ENCODE measurements at places on chromosomes 13 and 19.

GRCh38 chr13:34310539-34310938 lies 492.6 kb downstream of the RFC3 start:
- DNase-seq = no peak

DNA sequence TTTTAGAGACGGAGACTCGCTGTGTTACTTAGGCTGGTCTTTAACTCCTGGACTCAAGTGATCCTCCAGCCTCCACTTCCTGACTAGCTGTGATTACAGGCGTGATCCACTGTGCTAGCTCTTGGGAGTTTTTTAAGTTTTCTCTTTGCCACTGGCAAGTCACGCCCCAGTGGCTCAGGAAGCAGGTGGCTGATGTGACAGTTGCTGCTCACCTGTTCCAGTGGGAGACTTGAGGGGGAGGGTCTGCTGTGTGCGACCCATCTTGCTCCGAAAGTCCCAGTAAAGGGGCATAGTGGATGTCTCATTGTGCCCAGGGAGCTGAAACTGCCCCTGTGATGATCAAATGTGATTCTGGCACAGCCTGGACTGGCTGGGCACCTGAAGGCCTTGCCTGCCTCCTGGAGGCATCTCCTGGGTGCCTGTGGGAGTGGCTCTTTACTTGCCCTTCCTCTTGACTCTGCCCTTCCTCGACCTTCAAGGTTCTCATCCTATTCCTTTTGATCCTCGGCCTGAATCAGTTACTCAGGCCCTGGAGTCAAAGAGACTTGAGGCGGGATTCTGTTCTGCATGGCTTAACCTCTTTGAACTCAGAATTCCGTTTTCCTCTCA lies 7.8 kb downstream of the SMARCA4 start:
- no peak for DNase-seq

DNA sequence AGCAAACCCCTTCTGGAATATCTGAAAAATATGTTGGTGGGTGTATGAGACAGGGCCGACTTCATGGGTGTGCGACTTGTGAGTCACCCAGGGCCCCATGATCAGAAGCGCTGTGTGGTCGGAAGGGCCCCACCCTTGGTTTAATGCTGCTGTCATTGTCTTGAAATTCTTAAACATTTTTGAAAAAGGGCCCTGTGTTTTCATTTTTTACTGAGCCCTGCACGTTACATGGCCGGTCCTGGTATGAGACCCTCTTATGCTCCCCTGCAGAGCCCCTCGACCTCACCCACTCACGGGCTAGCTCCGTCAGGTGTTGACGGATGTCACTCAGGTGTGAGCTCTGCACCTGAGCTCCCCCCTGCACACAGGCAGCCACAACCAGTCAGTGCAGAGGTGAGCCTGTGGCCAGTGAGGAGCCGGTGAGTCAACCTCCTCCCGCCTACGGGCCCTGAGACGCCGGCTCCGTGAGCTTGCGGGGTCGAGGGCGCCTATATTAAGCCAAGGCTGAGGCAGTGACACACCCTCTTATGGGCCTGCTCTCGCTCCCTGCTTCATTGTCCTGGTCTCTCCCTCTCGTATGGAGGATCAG lies 27.7 kb downstream of the GADD45B start:
- DNase-seq = peak; percentile 71

- no peak for DNase-seq
Observed at GRCh38 chr13:98103942-98104880, 38.7 kb upstream of the FARP1 start.

- no peak for DNase-seq
Observed at GRCh38 chr13:72198042-72198441, 331.0 kb upstream of the DACH1 start.

DNA sequence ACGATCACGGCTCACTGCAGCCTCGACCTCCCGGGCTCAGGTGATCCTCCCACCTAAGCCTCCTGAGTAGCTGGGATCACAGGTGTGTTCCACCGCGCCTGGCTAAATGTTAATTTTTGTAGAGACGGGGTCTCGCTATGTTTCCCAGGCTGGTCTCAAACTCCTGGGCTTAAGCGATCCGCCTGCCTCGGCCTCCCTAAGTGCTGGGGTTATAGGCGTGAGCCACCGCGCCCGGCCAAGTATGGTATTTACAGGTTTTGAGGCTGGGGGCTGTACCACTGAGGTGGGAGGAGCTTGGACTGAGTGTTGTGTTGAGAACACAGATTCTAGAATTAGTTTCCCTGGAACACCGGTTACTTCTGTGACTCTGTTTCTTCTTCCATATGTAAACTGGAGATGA lies 452 bp upstream of the PPM1N start:
- DNase-seq = no peak

DNA sequence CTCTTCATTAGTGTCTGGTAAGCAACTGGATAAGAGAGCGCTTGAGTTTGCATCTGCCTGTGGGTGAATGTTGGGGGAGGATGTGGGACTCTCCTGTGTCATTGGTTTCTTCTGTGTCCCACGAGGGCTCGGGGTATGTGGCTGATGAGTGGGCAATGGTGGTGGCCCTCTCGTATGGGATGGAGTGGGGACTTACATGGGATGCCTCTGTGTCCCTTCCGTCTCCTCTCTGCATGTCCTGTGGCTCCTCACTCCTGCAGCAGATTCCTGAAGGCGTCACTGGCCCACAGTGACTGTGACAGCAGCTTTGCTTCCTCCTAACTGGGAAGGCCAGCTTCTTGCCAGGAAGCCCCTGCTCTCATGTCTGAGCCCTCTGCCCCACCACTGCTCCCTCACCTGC lies 2.6 kb upstream of the LRP3 start:
- no peak for DNase-seq

DNA sequence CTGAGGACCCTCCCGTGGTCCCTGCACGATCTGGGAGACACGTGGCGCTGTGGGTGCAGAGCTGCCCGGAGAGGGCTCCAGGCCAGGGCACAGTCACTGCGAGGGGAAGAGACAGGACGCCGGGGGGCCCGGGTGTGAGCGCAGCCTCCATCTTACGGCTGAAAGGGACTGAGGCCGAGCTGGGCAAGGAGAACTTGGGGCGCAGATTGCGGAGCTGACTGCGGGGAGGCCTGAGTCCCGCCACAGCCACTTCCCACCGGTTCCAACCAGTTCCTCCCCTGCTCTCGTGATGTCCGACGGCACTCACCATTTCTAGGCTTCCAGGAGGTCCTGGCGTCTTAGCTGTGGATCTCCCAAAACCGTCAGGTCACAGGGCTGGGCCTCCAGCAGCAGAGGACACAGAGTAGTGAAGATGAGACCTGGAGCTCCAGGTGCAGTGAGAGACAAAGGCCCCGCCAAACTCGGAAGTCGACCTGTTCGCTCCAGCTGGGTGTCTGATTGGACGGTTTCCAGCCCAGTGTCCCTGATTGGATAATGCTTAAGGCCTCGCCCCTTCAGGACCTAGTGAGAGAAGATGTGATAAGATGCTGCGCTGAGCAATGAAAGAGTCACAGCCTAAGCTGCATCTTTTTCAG lies 4.8 kb upstream of the ZNF253 start:
- no peak for DNase-seq

DNA sequence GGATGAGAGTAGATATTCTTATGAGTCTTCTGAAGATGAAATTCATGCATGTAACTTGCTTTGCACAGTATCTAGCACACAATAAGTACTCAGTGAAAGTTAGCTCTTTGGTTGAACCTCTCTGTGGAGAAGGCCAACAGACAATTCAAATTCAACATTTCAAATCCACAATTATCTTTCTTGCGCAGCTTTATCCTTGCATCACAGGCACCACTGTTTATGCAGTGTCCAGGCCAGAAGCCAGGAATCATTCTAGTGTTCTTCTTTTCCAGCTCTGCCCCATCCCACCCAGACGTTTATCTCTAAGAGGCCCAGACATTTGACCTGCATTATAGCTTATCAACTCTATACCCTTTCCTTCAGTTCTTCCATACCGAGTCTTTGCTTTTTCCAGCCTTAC lies 254.7 kb upstream of the OBI1 start:
- no peak for DNase-seq

- no peak for DNase-seq
Observed at GRCh38 chr19:29542776-29543175, 17.0 kb downstream of the VSTM2B start.

GRCh38 chr13:40215311-40215710 lies 451.1 kb downstream of the FOXO1 start:
- no peak for DNase-seq

DNA sequence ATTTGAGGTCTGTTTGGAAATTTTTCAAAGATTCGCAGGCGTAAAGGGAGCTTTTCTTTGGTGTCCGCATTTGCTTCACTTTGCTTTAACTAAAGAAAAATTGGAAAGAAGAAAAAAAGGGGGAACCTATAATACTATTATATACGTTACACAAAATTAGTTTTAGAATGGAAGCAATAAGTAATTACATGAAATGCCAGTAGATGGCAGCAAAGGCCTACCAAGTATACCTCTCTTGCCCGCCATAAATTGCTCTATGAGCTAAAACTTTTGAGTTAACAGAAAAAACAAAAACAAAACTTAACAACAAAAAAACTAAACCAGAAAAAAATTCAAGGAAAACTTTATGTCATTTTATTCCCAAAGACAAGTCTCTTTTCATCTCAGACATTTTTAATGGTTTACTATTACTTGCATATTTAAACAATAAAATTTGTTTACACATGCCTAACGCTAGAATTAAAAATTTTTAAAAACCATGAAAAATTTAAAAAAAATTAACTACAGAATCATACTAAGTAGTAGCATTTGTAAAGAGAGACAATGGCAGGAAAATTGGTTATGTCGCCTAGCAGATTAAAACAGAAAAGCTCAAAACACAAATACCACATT lies 271.4 kb downstream of the NALCN start:
- no peak for DNase-seq

DNA sequence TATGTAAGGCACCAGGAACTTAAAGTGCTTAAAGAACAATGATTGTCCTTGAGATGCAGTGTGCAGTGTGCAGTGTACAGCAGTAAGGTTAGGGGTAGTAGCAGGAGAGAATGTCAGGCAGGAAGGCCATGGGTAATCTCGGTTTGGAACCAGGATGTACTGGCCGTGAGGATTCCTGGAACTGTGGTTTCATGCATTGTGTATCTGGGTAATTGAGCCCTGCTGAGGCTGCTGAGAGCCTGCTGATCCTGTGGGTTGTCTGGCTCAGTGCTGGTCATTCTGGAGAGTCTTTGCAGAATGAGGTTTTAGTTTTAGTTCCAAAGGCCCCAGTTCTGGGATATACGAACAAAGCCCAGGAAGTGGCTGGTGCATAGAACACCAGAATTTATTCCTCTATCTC lies 71.0 kb downstream of the ZNF568 start:
- no peak for DNase-seq

- DNase-seq = no peak
Observed at GRCh38 chr13:24244802-24245201, 64.6 kb upstream of the C1QTNF9 start.

GRCh38 chr13:46761174-46761573 lies 35.8 kb downstream of the ESD start:
- no peak for DNase-seq

- peak; percentile 84 for DNase-seq
Observed at GRCh38 chr19:50728084-50728737, 5.0 kb downstream of the CLEC11A start.

DNA sequence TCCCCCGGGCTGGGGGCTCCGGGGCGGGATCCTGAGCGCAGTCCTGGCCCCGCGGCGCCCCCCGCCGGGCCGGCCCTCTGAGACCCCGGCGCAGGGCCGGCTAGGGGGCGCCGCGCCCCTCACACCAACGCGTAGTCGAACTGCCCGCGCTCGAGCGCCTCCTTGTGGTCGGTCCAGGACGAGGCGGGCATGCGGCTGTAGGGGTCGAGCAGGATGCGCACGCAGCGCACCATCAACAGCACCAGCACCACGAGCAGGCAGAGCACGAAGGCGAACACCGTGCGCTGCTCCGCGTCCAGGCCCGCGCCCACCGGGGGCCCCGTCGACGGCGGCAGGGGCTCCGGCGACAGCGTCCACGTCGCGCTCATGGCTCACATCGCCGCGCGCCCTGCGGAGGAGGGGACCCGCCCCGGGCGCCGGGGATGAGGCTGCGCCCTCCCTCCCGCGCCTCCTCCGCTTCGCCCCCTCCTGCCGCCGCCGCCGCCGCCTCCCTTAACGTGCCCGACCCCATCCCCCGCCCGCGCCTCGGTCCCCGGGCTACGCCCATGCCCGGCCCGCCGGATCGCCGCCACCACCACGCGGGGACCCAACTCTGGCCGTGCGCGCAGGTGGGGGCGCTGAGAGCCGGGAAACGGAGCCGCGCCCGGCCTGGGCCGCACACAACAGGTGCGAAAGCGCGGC lies 624 bp downstream of the CTXN1 start:
- DNase-seq = peak; percentile 71

- peak; percentile 60 for DNase-seq
Observed at GRCh38 chr19:39792999-39793546, 14.4 kb downstream of the LEUTX start.

GRCh38 chr13:22063416-22064124 lies 392.7 kb downstream of the FGF9 start:
- no peak for DNase-seq

DNA sequence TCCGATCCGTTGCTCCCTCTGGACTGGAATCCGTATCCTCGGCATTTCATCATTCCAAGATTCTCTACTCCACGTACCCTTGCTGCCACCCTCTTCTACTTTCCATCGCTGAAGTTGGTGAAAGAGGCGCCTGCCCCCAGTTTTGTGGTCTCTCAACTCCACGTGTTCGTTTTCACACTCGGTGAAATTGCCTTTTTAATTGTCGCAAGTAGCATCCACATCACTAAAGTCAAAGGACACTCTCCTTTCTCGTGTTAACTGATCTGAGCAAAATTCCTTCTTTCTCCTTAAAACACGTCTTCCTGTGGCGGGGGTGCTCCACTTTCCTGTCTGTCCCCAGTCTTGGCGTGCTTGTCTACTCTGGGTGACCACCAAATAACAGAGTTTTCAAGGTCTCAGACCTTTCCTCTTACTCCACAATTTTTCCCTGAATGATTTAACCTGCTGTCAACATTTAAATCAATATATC lies 1.1 kb upstream of the TMTC4 start:
- DNase-seq = no peak

GRCh38 chr13:38758277-38758676 lies 71.4 kb downstream of the FREM2 start:
- no peak for DNase-seq

DNA sequence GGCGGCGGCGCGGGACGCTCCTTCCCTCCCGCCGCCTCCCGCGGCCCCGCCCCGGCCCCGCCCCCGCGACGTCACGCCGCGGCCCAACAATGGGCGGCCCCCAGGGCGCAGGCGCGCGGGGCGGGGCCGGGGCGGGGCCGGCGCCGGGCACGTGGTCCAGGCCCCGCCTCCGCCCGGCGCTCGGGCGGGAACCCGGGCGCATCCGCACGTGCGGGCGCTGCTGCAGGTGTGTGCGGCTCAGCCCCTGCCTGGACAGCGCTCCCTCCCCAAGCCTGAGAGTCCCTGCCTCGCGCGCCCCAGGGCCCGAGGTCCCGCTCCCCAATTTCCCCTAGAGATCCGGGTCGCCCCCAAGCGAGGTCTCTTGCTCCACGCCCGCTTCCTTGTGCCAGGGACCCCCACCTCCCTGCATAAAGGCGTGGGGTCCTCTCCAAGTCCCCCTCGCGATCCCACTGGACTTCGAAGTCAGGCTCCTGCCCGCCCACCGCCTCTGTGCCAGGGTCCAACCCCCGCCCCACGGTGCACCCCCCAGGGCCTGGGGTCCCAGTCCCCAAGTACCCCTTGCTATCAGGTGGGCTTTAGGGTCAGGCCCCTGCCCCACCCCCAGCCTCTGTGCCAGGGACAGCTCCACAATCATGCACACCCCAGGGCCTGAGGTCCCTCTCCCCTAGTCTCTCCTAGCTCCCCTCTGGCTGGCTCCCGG lies at the start of gene MEX3D:
MEX3D (minus strand) TSS at position 6 of the 700 bp plus-strand sequence. CDS start 267 bp downstream, outside the sequence.
- DNase-seq = peak; percentile 74

GRCh38 chr13:51942189-51942588 lies 69.1 kb downstream of the ATP7B start:
- no peak for DNase-seq

- DNase-seq = no peak
Observed at GRCh38 chr13:80215368-80215767, 125.6 kb downstream of the SPRY2 start.

Measured in stimulated activated CD8-positive, alpha-beta memory T cell treated with anti-CD3 and anti-CD28 coated beads, Interleukin-4, amount 100 ng/mL, for 24 hours (primary cell).